Right lobe of liver (tissue), 6 donors: ENCODE measurements at places on chromosomes 6 and 20. TPM values are rescaled to one million over a fixed set of nuclear protein-coding genes. Genes with fewer than 3 reads are reported as not detected.

DNA sequence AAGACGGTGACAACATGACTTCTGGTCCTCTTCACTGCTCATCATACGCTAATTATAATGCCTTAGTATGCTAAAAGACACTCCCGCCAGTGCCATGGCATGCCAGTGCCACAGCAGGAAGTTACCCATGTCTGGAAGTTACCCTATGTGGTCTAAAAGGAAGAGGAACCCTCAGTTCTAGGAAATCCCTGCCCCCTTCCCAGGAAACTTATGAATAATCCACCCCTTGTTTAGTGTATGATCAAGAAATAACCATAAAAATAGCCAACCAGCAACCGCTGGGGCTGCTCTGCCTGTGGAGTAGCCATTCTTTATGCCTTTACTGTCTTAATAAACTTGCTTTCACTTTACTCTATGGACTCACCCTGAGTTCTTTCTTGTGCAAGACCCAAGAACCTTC lies 15.8 kb upstream of the SERPINB9 start:
- H3K36me3 ChIP-seq = no peaks in the 10 kb centered on the region
- H3K27me3 ChIP-seq = no peaks in the 10 kb centered on the region
- H3K4me1 ChIP-seq = no peaks in the 10 kb centered on the region

DNA sequence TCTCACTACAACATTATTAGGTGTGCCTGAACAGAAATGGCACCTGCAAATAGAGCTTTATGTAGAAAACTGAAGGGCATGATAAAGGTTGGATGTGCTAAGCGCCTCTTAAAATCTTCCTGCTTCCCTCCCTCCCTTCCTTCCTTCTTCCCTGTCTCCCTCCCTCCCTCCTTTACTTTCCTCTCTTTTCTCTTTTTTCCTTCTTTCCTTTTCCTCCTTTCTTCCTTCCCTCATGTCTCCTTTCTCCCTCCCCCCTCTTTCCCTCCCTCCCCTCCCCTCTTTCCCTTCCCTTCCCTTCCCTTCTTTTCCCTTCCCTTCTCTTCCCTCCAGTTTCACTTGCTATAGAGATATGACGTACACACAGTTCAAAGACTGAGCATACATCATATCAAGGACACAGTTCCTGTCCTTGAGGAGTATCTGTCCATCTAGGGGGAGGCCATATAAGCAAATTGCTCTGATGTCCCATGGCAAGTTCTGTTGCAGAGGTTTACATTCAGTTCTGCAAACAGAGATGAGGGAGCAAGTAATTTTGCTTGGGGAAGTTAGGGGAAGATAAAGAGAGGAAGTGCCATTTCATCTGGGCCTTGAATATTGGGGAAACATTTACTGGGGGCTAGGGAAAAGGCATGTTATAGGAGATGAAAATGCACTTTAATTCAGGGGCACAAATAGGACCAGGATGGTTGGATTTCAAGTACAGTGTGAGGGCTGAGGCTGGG lies 79.0 kb upstream of the EEF1E1 start:
- no peaks in the 10 kb centered on the region for H3K4me1 ChIP-seq
- H3K4me3 ChIP-seq = no peak overlapping the region
- H3K27me3 ChIP-seq = no peaks in the 10 kb centered on the region
- H3K27ac ChIP-seq = no peak overlapping the region

GRCh38 chr6:101226677-101227135 lies 166.8 kb upstream of the GRIK2 start:
- H3K4me1 ChIP-seq = no peaks in the 10 kb centered on the region
- DNase-seq = peak; percentile 43
- no peak overlapping the region for H3K27ac ChIP-seq
- no peak overlapping the region for H3K4me3 ChIP-seq
- H3K36me3 ChIP-seq = no peaks in the 10 kb centered on the region

DNA sequence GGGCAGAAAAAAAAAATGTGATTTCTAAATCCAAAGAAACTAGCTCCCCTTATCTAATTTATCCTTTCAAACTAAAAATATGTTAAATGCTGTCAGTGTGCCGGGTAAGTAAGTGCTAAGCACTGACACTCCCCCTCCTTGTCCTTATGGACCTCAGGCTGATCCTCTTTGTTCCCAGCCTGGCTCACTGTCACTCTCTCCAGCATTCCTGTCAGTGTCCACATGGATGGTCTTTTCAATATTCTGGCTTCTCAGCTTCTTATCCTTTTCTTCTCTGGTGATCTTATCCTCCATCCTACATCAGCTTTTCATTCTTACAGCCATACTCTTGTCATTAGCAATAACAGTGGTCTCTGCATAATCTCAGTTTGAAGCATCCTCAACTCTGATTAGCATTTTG lies 55.0 kb downstream of the BCKDHB start:
- no peak for DNase-seq
- H3K27me3 ChIP-seq = no peaks in the 10 kb centered on the region
- H3K27ac ChIP-seq = no peak overlapping the region
- no peak overlapping the region for H3K4me3 ChIP-seq
- no peaks in the 10 kb centered on the region for H3K36me3 ChIP-seq

DNA sequence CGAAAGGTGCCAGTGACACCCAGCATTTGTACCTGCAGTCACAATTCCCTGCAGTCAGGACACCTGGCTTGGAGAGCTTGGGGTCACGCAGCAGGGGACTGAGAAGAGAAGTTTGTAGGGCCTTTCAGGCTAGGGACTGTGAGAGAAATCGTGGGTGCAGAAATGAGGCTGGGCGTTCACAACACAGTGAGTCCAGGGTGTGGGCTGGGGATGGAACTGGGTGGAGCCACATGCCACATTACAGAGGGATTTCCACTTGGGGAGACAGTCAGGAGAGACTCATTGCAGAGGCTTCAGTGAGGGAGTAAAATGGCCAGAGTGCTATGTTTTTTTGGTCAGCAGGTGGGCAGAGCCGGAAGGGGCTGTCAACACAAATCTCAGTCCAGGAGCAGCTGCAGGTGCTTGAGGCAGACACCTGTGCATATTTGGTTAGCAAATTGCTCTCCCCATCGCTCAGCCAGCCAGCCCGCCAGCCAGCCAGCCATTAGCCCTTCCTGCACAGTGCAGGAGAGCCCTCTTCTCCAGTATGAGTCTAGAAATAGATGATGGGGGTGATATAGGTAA lies 7.4 kb downstream of the ITPR3 start:
- DNase-seq = no peak
- no peaks in the 10 kb centered on the region for H3K36me3 ChIP-seq
- no peak overlapping the region for H3K27ac ChIP-seq
- no peaks in the 10 kb centered on the region for H3K4me1 ChIP-seq
- H3K4me3 ChIP-seq = no peak overlapping the region

DNA sequence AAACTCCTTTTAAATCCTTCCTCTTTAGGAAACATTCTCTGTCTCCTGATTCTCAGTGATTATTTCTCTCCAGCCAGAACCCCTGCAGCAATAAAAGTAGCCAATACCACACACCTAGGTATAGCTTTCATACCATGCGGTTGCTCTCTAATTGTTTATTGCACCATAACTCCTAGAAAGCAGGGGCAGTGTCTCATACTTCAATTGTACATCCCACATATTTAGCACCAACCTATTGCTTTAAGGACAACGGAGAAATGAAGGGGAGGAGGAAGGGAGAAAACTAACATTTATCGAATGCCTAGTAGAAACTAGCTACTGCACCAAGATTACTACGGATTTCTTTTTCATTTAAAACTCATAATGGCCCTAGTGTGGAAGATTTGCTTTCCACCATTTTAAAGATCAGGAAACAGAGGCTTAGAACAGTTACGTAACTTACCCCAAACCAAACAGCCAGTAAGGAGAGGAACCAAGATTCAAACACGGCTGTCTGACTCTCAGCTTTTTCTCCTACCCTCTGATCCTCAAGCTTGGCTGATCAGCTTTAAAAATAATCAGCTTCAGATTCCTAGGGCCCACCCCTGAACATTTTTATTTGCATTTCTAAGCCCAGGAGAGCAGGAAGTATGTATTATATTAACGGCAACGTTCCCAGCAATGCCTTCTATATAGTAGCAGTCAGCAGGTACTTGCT lies 43.4 kb upstream of the ATXN1 start:
- DNase-seq = no peak
- H3K27ac ChIP-seq = no peak overlapping the region
- H3K27me3 ChIP-seq = no peaks in the 10 kb centered on the region
- no peaks in the 10 kb centered on the region for H3K4me1 ChIP-seq

The PAK5 gene
- not detected for total RNA-seq

The HLA-DRA gene
- 235 TPM for total RNA-seq
